SHP77 (cell line): ENCODE measurements at places on chromosomes 4 and X.

DNA sequence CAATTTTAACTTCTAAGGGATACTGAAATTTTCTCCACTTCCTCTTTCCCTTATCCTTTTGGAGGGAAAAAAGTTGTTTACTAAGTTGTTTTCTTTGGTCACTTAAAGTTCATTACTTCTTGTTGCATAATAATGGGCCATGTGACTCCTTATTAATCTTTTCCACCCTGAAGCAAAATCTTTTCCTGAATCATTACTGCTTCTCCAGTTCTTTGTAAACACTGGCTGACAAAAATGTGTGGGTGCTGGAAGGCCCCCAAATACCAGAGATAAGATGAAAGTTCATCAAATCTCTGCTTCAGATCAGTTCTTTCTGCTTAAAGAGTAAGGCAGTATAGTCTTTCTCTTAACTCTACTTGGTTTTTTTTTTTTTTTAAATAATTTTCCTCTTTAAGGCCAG is 108.9 kb upstream of the NHS start:
- no peak for DNase-seq

DNA sequence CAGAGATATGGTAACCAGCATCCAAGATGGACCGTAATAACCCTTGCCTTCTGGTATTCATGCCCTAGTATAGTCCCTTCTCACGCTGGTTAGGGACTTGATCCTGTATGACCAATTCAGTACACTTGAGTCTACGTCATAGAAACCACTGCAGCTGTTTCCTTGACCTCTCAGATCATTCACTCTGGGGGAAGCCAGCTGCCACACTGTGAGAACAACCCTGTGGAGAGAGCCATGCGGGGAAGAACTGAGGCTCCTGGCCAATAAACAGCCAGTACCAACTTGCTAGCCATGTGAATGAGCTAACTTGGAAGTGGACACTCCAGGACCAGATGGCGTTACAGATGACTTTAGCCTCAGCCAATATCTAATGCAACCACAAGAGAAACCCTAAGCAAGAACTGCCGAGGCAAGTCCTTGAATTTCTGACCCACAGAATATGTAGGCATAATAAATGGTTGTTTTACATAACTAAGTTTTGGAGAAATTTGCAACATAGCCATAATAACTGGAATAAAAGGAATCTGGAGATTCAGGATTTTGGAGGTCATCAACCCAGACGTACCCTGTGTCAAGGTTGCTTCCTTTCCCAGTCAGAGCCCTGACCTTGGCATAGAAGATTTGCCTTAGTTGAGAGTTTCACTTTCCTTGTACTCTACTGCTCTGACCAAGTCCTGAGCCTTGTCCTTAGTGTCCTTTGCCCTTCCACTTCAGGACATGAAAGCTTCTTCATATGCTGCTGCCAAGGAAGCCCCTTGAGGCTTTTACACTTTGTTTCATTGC is 87.3 kb upstream of the ZNF81 start:
- peak; percentile 71 for DNase-seq

- no peak for DNase-seq
These were observed 229.6 kb downstream of the UNC5C start for GRCh38 chr4:95319169-95319568.

DNA sequence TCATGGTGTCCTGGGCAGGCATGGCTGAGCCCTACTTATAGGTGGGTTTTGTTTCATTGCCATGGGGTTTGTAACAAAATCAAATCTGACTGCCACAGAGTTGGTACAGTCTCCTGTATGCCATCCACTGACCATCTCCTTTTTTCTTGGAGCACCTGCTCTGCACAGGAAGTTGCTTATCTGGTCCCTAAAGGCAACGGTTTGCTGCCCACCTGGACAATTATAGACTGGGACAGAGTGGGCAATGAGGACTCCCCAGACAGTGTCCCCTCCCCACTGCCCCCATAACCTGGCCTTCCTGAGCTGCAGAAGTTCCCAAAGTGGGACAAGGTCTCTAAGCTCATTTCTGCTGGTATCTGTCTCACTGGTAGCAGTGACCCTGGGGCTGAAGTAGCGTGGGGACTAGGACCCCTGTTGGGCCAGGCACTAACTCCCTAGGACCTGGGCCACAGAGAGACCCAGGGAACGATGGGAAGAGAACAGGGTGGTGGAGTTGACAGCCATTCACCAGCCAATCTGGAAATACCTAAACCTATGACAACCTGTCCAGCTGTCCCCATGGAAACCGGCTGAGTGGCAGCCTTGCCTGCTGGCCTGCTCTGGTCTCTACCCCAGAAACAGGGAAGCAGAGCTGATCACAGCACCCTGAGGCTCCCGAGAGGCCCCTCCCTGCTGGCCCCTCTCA is 64.7 kb downstream of the WFS1 start:
- no peak for DNase-seq

GRCh38 chrX:41708486-41708885 is 15.5 kb upstream of the GPR82 start:
- DNase-seq = no peak

DNA sequence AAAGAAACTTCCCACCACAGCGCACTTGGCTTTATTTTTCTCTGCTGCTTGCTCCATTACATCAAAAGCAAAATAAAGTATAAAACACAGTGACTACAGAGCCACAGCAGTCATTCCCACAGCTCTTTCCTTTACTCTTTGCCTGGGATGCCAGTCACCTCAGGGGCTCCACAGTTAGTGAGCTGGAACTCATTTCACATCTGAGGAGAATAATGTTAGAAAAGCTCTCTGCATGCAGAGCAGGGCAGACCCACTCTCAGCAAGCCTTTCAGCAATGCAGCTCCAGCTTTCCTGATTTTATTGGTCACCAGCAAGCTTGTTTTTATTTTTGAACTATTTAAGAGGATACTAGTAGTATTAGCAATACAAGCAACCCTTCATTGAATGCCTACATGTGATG is 13.8 kb downstream of the GRXCR1 start:
- no peak for DNase-seq

DNA sequence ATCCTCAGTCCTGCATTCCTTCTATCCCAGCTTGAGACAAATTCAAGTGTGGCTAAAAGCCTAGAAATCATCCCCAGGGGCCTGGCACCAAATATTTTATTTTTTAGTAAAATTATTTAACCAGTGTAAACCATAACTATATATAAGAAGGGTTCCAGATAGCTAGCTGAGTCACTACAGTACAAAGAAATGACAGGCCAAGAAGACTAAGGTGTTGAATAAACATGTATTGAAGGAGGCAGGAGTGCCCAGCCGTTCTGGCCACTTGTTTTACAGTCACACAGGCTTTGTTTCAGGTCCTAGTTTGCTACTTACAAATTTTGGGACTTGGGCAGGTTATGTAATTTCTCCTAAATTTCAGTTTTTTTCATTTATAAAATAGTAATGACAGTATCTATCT is 225.9 kb upstream of the PITX2 start:
- no peak for DNase-seq

- DNase-seq = no peak
These were observed 176.2 kb upstream of the CXorf66 start for GRCh38 chrX:140141444-140142029.

GRCh38 chrX:39946822-39947221 is 150.9 kb downstream of the BCOR start:
- no peak for DNase-seq

DNA sequence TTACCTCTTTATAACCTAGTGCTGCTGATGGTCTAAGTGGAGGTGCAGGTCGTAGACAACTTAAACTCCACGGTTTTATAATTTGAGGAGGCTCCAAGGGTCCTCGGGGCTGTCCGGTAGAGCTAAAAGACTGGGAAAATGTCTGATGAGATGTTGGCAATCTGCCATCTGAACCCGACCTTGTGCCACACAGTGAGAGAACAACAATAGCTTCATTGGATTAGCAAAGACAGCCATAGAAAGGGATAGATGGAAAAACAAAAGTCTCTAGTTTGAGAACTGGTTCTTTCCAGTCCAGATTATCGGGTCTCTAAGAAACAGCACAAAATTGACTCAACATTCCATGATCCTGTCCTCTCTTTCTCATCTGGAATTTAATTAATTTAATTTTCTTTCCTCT is 31.6 kb downstream of the CD40LG start:
- DNase-seq = no peak

DNA sequence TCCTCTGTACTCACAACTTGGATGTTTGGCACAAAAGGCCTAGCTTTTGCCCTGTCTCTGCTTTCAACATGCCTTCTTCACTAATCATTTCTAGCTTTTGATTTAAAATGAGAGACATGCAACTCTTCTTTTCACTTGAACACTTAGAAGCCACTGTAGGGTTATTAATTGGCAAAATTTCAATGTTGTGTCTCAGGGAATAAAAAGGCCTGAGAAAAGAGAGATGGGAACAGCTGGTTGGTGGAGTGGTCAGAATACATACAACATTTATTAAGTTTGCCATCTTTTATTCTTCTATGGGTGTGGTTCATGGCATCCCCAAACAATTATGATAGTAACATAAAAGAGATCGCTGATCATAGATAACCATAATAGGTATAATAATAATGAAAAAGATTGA is 114.3 kb downstream of the FBXW7 start:
- no peak for DNase-seq

DNA sequence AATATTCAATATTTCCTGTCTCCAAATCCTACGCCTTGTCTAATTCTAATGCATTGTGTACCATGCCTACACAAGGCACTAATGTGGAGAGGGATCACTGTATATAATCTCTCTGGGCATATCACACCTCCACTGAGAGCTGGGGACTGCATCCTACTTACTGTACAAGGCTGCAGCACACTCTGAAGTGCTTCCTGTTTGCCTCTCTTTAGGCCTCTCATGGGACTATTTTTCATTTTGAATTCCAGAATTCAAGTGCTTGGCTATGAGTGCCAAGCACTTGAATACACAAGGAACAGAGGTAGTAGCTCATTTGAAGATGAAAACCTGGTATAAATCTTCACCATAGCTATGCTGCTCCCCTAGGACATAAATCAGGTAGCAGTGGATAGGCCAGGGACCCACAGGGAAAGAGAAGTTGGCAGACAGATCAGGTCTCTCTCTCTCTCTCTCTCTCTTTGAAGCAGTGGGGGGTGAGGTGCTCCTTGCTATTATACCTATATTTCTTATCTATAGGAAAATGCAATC is 229.7 kb upstream of the MBNL3 start:
- no peak for DNase-seq

DNA sequence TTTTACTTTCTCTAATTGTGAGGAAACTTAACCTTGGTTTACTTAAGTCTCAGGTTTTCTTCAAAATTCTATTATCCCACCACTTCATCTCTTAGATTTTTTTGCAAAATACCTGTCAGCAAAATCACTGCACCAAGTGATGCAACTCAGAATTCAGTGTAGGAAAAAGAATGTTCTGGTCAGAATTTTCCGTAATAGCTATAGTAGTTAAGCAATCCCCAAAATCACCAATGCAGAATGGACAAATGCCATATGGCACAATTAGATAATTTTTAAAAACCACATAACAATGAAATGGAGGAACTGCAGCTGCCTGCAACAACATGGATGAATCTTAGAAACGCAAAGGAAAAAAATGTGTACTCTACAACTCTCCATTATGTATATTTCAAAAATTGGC is 373.1 kb downstream of the NAF1 start:
- no peak for DNase-seq
